Astrocyte (in vitro differentiated cells and primary cell): ENCODE measurements at places on chromosomes 5 and 9.

DNA sequence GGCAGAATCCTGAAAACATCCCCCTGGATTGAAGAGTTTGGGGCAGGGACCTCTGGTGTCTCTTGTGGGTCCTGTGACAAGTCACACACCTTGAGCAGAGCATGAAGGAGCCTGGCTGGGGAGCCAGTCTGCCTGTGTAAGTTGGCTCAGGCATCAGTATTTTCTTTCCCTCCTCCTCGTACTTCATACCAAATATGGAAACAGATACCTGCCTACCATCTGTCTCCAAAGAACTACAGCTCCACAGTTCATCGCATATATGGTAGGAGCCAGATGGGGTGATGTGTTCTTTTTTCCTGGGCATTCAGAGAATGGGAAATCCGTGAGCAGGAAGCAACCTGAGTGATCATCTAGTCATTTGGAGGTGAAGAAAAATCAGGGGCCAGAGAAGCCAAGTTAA, 177.3 kb upstream of the RAD23B start:
- H3K36me3 ChIP-seq, result no peaks in the 10 kb centered on the region
- DNase-seq, result no peak
- H3K27me3 ChIP-seq, result no peaks in the 10 kb centered on the region
- H3K27ac ChIP-seq, result no peak overlapping the region

DNA sequence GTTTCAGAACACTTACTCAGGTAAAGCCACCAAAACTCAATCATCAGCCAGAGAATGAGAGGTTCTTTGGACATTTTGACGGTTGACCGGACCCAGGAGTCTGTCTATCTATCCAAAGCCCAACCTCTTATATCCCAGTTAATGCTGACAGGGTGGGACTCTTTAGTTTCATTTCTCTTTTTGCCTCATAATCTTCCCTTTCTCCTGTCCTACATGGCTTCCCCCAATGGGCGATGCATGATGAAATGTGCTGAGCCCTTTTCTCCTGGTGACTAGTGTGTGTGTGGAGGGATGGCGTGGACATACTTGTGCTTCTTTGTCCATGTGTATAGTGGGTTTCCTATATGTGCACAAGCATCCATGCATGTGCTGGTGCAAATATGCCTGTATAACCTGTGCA, at the start of gene TIMD4:
TIMD4 (minus strand) TSS at position 102 of the 400 bp plus-strand sequence; CDS start at position 74, 28 bp downstream.
- no peak for DNase-seq
- no peak within 1 kb of the TSS for H3K27ac ChIP-seq
- no peaks in the 10 kb centered on the region for H3K27me3 ChIP-seq
- H3K36me3 ChIP-seq, result no peaks in the 10 kb centered on the region
- H3K4me1 ChIP-seq, result no peaks in the 10 kb centered on the region

DNA sequence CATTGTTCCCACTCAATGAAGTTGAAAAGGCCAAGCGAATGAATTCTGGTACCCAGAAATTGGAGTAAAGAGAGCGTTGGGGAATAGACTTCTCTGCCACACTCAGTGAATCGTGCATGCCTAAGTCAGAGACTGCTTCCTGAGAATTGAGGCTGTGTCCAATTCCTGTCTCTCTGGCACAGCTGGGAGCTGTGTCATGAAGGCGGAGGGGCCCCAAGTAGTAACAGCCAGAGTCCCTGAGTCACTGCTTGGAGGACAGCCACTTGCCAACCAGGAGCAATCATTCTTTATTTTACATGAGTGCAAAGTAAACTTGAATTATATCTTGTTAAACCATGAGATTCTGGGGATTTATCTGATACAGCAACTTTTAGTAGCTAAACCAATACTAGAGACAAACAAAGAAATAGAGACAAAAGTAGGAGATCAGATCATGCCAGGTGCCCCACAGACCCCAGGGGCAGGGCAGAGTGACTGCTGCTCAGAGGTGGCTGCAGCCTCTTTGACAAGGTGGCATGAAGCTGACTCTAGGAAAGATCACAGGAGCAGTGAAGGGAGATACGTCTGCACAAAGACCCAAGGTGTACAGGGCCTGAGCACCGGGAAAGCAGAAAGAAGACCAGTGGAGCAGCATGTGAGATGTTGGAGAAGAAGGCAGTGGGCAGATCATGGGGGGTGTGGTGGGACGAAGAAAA, 246.0 kb downstream of the GADD45G start:
- H3K27me3 ChIP-seq, result no peaks in the 10 kb centered on the region
- DNase-seq, result peak; percentile 32
- no peak overlapping the region for H3K4me3 ChIP-seq
- H3K36me3 ChIP-seq, result no peaks in the 10 kb centered on the region
- H3K27ac ChIP-seq, result no peak overlapping the region
- no peaks in the 10 kb centered on the region for H3K4me1 ChIP-seq

GRCh38 chr9:4686584-4686983, 7.2 kb downstream of the CDC37L1 start:
- H3K36me3 ChIP-seq, result peaks cover 3% of the 10 kb centered on the region
- H3K4me3 ChIP-seq, result no peak overlapping the region
- H3K27me3 ChIP-seq, result no peaks in the 10 kb centered on the region
- DNase-seq, result no peak
- H3K4me1 ChIP-seq, result peaks cover 4% of the 10 kb centered on the region

DNA sequence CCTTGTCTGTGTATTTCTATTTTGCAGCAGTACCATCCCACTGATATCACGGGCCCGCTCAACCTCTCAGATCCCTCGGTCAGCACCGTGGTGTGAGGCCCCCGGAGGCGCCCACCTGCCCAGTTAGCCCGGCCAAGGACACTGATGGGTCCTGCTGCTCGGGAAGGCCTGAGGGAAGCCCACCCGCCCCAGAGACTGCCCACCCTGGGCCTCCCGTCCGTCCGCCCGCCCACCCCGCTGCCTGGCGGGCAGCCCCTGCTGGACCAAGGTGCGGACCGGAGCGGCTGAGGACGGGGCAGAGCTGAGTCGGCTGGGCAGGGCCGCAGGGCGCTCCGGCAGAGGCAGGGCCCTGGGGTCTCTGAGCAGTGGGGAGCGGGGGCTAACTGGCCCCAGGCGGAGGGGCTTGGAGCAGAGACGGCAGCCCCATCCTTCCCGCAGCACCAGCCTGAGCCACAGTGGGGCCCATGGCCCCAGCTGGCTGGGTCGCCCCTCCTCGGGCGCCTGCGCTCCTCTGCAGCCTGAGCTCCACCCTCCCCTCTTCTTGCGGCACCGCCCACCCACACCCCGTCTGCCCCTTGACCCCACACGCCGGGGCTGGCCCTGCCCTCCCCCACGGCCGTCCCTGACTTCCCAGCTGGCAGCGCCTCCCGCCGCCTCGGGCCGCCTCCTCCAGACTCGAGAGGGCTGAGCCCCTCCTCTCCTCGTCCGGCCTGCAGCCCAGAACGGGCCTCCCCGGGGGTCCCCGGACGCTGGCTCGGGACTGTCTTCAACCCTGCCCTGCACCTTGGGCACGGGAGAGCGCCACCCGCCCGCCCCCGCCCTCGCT, 1.9 kb downstream of the LRRC26 start:
- peaks cover 43% of the 10 kb centered on the region for H3K27me3 ChIP-seq
- no peaks in the 10 kb centered on the region for H3K36me3 ChIP-seq
- H3K4me3 ChIP-seq, result no peak overlapping the region
- no peak for DNase-seq
- no peaks in the 10 kb centered on the region for H3K4me1 ChIP-seq

DNA sequence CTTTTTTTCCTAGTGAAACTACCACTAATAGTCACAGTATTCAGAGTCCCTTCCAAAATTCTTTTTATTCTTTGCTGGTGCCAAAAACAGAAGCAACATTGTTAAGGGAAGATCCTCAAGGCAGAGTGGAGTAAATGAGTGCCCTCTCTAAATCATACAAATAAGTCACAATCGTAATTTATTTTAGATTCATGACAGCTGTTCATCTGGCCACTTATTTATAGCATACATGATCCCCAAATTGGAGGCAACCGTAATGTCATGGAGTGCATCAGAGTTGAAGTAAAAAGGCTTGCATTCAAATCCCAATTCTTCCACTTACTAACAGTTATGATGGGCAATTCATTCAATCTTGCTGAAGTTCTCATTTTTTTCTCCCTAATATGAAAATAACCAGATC, 33.4 kb downstream of the POLK start:
- DNase-seq, result no peak
- no peaks in the 10 kb centered on the region for H3K4me1 ChIP-seq
- H3K36me3 ChIP-seq, result no peaks in the 10 kb centered on the region
- H3K27ac ChIP-seq, result no peak overlapping the region
- no peak overlapping the region for H3K4me3 ChIP-seq

GRCh38 chr5:145689235-145689634, 145.9 kb downstream of the PRELID2 start:
- H3K27ac ChIP-seq, result no peak overlapping the region
- H3K4me1 ChIP-seq, result no peaks in the 10 kb centered on the region
- H3K4me3 ChIP-seq, result no peak overlapping the region
- H3K36me3 ChIP-seq, result no peaks in the 10 kb centered on the region
- no peaks in the 10 kb centered on the region for H3K27me3 ChIP-seq

DNA sequence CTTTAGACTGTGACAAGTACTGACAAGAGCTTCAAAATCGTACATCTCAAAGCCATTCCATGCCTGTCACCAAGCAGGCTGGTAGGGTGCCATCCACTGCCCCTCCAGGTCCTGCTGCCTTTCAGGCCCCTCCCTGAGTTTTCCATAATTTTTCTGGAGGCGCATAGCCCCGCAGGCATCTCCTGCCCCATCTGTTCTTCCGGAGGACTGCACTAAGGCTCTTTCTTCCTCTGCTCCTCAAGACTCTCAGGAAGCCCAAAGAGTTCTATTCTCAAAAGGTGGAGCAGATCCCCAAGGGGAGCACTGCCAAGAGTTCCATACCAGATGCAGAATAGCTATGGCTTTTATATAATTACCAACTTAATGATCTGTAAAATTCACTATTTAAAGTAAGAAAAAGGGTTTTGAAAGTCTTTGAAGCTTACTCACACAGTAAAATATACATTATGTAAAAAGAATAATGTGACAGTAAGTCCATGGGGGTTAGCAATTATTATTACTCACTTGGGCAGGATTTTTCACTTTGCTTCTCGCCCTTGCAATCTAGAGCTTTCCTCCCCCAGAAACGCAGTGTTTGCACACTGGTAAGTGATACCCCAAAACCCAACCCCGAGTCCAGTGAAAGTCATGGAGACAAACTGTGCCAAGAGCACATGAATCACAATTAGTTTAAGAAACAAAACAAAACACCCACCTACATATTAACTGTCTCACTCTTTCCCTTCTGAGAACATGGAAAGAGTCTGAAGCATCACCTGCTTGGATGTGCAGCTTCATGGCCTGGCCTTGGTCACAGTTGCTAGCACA, 114.1 kb upstream of the DAPK1 start:
- H3K4me3 ChIP-seq, result no peak overlapping the region
- DNase-seq, result peak; percentile 31
- peak overlapping the region; percentile 31 for H3K27ac ChIP-seq
- H3K27me3 ChIP-seq, result no peaks in the 10 kb centered on the region
- peaks cover 20% of the 10 kb centered on the region for H3K4me1 ChIP-seq

DNA sequence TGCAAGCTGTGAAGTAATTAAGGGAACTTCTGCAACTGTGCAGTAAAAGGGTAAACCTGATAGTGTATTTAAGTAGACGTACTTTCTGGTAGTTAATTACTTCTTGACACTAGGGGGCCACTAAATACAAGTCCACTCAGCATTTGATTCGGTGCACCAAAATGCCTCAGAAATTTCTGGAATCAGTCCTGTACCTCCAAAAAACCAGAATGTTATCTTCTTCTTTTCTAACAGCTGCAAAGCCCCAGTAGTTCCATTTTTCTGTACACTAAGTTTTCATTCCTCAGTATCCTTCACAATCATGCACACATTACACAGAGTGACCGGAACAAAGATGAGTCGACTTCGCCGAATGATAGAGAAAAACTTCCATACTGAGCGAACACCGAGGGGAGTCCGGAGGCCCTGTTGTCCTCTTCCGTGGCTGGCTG, 484 bp downstream of the GFM2 start:
- H3K4me1 ChIP-seq, result peaks cover 10% of the 10 kb centered on the region
- H3K36me3 ChIP-seq, result peaks cover 10% of the 10 kb centered on the region
- peak overlapping the region; percentile 98 for H3K4me3 ChIP-seq
- peak; percentile 62 for DNase-seq

GRCh38 chr5:14267991-14268708, 125.0 kb downstream of the TRIO start:
- no peaks in the 10 kb centered on the region for H3K27me3 ChIP-seq
- H3K4me1 ChIP-seq, result peaks cover 74% of the 10 kb centered on the region
- H3K27ac ChIP-seq, result peak overlapping the region; percentile 98
- DNase-seq, result peak; percentile 87
- peaks cover 24% of the 10 kb centered on the region for H3K36me3 ChIP-seq

DNA sequence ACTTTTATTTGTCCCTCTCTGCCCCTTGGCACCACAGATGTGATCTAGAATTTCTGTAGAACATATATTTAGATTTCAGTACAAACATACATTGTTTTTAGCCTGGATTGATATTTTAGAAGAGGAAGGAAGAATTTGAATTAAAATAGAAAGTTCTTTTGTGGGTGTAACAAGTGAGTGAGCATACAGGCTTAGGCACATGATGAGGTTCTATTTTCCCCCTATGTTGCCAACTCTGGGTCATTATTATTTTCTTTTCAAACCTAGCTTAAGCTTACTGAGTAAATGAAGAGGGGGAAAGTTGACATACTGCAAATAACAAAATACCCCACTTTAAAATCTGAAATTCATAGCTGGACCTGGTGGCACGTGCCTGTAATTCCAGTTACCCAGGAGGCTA, 102.9 kb downstream of the GCNT1 start:
- no peaks in the 10 kb centered on the region for H3K36me3 ChIP-seq
- peaks cover 22% of the 10 kb centered on the region for H3K4me1 ChIP-seq
- no peaks in the 10 kb centered on the region for H3K27me3 ChIP-seq
- no peak for DNase-seq
- no peak overlapping the region for H3K27ac ChIP-seq

DNA sequence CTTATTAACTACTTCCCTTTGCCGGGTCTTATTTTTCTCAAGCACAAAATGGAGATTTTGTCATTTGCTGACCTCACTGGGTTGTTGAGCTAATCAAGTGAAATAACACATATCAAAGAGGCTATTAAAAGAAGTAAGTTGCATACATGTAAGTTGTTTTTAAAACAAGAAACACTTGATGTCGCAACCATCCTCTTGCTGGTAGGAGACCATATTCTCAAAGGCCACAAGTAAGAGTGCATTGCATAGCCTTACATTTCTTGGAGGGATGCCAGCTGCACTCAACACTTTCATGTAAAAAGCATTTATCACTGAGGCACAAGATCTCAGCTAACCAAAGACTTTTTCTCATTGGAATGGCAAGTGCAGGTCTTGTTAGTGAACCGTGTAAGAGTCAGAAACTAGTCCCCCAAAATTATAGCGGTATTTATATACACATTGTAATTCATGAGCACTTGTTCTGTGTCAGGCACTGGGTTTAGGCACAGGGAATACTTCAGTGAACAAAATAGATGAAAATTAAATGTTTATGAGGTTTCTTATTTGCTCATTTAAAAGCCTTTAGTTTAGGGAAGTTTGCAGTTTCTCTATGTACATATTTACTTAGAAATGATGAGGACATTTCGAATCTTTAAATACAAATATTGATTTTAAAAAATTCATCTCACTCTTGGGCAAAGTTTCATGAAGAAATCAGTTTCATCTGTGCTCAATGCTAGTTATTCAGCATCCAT, 72.0 kb downstream of the ZFAND5 start:
- H3K4me1 ChIP-seq, result peaks cover 9% of the 10 kb centered on the region
- H3K27me3 ChIP-seq, result no peaks in the 10 kb centered on the region
- no peak overlapping the region for H3K4me3 ChIP-seq
- no peaks in the 10 kb centered on the region for H3K36me3 ChIP-seq
